Endodermal cell (in vitro differentiated cells): ENCODE measurements at places on chromosomes 2 and 18. TPM values are rescaled to one million over a fixed set of nuclear protein-coding genes. Genes with fewer than 3 reads are reported as not detected.

The CDH19 gene
- total RNA-seq: not detected in 2 replicates

The ATP8B1 gene
- total RNA-seq: 0.74 to 4.1 TPM (median 1.7 TPM) in 3 replicates

GRCh38 chr2:65103013-65103715 is 26.7 kb downstream of the RAB1A start:
- DNase-seq: no peak

GRCh38 chr2:72780477-72780876 is 45.4 kb downstream of the EXOC6B start:
- no peak for DNase-seq

DNA sequence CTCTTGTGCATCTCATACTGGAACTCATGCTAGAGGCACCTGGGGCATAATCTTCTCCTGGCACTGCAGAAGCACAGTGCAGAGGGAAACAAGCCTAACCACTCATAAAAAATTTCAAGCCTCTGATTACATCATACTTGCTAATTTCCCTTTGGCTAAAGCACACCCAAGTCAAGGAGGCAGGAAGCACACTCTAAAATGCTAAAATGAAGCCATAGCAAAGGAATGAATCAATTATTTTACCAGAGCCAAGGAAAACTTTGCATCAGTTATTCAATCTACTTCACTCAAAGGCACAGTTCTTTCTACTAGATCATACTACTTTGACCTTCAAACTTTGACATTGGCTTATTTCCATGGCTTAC is 79.6 kb upstream of the SPOPL start:
- DNase-seq: no peak

GRCh38 chr2:50097148-50097547 is 934.8 kb downstream of the NRXN1 start:
- DNase-seq: no peak

GRCh38 chr18:76491776-76492668 is 3.0 kb downstream of the ZNF516 start:
- peak; percentile 79 for DNase-seq

DNA sequence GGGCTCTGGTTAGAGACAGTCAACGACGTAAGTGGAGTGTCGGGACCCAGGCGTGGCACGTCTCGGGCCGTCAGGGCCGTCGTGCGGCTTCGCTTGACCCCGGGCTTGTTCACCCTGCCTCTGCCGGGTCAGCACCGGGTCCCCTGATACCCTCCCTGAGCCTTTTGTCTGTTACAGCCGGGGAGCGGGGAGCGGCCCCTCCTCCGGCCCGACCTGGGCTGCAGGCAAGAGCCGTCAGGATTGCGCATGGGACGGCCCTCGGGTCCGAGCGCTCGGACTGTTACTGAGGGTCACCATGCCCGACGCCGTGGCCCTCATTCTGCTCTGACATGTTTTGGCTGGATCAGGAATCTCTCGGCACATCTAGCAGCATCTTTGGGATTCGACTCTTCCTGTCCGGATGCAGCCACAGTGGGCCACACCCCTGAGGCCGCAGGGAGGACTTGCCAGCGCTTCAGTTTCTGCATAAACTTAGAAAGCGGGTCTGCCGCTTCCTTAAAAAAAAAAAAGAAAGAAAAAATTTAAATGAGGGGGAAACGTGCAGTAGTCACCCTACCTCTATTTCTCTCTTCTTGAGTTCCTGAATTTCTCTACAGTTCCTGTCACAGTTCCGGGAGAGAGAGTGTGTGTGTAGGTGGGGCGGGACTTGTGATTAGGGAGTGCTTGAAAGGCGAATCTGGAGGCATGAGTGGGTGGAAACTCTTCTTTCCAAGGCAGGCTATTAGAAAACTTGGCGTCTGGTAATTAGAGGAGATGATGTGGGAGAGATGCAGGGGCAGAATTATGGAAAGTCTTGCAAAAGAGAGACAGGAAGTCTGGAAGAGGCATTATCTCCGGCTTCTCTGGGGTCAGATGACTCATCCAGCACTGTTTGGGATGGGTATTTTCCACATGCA is 909 bp downstream of the TMEM87B start:
- DNase-seq: peak; percentile 75

- no peak for DNase-seq
Measured at GRCh38 chr2:170163411-170164065, 14.4 kb upstream of the MYO3B start.

- no peak for DNase-seq
Measured at GRCh38 chr2:232674491-232674890, 22.6 kb upstream of the GIGYF2 start.

DNA sequence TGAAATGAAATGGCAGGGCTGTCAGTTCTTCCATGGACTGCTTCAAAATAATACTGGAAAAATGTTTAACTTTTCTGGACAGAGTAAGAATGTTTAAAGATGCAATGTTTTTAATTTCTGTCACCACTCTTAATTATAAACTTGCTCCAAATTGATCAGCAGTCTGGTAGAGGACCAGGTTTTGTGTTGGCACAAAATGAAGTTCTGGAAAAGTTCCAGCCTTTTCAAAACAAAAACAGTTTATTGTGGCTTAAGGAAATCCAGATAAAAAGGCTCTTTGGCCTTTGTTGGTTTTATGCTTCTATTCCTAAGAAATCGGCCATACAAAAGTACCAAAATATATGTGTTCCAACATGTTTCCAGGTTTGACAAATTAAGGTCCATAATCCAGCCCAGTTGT is 48.8 kb downstream of the PTRHD1 start:
- DNase-seq: no peak

DNA sequence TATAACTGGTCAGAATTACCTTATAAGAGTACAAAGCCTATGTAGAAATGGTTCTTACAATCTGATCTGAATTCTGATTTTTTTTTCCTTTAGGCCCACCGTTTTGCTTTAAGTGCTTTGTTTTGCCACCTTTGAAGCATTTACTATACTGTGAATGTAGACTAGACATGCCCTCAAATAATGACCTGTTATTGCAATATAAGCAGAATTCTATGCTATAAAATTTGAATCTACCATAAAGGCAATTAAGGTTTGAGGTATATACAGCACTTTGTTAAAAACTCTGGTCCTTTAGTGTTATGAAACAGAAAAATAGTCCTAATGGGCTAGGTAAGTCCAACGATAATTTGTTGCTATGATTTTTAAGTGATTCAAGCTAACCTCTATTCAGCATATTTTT is 86.6 kb upstream of the NOSTRIN start:
- no peak for DNase-seq
